ENCODE measurements at places on chromosomes 5 and 9. TPM values are rescaled to one million over a fixed set of nuclear protein-coding genes. Genes with fewer than 3 reads are reported as not detected.

The GAPT gene
- not detected for total RNA-seq

The CARTPT gene
- not detected for total RNA-seq

The SLC26A2 gene
- total RNA-seq = 2.8 TPM

The ZNF366 gene
- total RNA-seq = 0.14 TPM

The DMRT1 gene
- total RNA-seq = not detected

The TEX48 gene
- total RNA-seq = not detected

The FCN2 gene
- total RNA-seq = not detected

- no peak for DNase-seq
Measured at GRCh38 chr5:158313027-158313732, 454.2 kb upstream of the CLINT1 start.

DNA sequence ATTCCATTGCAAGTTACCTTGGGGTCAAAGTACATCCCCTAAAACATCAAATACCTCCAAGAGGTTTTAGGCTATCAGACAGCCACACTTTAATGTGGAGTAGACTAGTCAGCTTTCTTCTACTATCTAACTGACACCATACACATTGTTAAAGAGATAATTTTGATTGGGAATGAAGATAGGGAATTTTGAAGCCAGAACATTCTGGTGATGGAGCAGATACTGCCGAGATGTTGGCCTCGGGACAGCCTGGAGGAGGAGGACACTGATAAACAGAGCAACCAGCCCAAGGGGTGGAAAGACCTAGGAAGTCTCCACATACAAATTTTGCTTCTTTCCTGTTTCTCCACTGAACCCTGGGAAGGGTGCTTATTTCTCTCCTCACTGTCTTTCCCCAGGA is 14.9 kb downstream of the TJP2 start:
- DNase-seq = no peak

GRCh38 chr5:153807801-153808200 is 230.9 kb downstream of the FAM114A2 start:
- no peak for DNase-seq

DNA sequence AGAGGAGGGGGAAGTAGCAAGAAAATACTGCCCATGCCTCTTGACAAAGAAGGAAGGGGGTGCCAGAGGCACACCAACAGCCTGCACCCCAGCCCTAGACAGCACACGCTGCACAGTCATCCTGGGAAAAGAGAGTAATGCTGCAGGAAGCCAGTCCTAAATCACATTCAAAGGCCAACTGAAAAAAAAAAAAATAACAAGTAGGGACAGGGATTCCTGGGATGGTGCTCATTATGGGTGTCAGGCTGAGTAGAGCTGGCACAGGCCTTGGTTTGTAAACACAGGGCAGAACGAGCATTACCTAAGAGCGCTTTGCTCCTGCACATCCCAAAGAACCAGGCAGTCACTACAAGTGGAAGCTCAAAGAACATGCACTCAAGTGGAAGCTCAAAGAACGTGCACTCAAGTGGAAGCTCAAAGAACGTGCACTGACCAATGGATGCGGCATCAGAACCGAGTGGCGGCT is 7.8 kb downstream of the RAPGEF1 start:
- DNase-seq = no peak

- no peak for DNase-seq
Measured at GRCh38 chr5:140966293-140967225, at the start of gene PCDHAC2. Gene PCDHAC2 (plus strand): TSS chr5:140966476. CDS start chr5:140966767, 291 bp downstream.

DNA sequence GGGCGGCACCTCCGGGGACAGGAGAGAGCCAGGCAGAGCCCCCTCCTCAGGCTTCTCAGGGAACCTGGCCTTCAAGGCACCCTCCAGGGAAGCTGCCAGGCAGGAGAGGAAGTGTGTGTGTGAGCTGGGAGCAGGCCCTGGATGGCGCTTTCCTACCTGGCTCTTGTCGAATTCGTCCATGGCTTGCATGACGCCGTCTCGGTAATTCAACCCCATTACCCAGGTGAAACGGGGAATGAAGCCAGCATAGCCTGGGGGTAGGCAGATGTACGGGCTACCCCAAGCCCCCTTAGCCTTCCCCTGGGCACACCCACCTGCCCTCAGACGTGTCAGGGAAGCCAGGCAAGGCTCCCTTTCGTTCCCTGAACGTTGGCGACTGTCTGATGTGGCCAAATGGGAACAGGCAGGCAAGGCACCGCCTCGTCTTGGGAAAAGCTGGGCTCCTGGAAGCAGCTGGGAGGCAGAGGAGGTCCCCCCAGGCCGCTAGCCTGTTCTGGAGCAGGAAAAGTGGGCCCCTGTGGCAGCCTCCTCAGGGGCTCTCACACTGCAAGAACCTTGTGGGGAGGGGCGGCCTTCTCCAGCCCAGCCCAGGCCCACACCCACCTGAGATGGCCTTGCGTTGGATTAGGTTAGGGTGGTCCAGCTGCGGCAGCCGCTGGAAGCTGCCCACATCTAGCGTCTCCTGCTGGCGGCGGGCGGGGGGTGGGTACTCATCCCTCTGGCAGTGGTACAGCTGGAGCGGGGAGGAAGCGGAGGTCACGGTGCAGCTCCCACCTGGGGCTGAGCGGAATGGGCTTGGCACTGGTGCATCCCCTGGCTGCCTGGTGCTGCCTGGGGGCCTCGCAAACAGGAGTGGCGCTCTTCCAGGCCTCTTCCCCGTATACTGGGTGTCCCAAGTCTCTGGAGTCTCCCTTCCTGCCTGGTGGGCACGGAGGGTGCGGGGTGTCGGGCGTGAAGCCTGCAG is 3.7 kb downstream of the TUBB4B start:
- DNase-seq = no peak

- DNase-seq = no peak
Measured at GRCh38 chr5:32539981-32540845, 45.1 kb upstream of the SUB1 start.
